Type B pancreatic cell (in vitro differentiated cells): ENCODE measurements at places on chromosomes 5 and 9.

DNA sequence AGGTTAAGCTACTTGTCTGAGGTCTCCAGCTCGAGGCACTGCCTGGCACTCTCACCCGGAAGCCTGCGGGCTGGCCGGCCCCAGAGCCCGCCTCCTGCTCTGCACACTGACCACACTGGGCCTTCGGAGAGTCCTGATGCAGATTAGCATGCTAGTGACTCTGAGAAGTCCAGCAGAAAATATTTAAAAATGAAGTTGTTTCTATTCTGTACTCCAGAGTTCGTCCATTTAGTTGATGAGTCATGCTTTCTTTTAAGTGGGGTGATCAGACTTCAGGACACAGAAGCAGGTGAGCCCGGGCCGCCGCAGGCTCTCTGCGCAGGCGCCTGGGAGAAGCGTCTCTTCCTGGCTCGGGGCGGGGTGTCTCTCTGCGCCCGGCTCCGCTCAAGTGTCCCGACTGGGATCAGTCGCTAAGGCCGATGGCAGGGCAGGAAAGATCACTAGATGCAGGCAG is 32.5 kb downstream of the FAM240B start:
- DNase-seq, result no peak

DNA sequence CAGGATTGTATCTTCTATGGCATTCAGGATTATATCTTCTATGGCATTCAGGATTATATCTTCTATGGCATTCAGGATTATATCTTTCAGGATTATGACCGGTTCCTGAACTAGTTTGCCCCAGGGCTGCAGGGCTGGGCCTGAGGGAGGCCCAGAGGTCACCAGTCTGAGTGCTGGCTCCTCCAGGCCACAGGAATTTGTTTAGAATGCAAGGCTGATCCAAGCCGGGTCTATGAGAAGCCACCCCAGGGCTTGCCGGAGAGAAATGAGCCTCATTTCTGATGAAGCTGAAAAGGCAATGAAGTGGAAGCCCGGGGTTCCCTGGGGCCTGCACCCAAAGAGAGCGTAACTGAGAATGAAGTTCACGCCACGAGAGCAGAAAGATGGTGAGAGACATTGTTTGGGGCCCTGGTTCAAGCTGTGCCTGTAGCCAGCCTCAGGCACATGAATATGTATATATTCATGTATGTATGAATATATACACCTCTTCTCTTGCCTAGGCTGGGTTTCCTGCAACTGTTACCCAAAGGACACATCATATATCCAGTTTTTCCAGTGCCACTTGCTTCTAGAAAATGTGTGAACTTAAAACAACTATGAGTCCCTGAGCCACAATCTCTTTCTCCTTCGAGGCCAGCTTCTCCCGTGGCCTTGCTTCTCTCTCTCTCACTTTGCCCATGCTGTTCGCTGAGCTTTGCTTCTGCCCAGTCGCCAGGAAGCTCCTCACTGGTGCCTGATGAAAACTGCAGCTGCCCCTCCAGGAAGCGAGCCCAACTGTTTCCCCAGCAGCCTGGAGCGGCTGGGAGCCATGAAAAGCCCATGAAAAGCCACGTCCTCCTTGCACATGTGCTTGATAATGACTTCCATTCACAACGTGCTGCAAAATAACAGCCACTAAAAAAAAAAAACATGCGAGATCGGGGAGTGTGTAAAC is 62.3 kb downstream of the GTF3C4 start:
- DNase-seq, result no peak

GRCh38 chr5:9222054-9222976 is 323.6 kb downstream of the SEMA5A start:
- no peak for DNase-seq

GRCh38 chr9:123929177-123929869 is 603 bp downstream of the DENND1A start:
- no peak for DNase-seq

GRCh38 chr5:175922192-175922885 is 45.8 kb downstream of the THOC3 start:
- no peak for DNase-seq

DNA sequence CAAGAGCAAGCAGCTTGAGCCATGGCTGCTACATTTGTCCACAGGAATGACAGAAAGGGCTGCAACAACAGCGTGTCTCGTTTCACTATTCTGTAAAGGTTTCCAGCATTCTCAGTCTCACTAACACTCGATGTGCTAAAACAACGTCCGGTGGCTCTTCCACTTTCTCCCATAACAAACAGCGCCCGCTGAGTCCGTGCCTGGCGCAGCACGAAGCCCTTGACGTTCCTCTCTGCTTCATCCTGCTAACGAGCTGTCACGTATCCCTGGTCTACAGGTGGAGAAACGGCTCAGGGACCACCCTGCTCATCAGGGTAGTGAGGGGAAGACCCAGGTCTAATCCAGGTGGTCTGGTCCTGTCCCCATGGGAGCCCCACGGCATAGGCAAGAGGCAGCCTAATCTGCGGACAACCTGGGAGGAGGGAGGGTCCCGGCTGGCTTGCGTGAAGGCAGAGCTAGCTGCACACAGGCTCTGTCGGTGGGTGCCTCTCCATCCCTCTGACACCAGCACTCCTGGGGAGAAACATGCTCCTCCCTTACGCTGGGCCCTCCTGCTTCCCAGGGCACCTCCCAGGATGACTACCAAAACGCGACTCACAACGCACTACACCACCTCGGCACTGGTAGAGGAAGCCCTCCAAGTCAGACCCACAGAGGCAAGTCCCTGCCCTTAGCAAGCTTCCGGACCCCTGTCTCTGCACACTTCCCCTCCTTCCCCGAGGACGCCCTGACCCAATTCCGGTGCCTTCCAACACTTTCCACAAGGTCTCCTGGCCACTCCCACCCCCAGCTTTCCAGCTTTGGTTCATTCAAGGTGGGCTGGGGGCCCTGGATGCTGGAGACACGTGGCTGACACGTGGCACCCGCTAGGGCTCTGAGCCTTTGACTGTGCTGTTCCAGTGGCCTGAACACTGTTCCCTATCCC is 43.3 kb downstream of the VAV2 start:
- DNase-seq, result no peak

DNA sequence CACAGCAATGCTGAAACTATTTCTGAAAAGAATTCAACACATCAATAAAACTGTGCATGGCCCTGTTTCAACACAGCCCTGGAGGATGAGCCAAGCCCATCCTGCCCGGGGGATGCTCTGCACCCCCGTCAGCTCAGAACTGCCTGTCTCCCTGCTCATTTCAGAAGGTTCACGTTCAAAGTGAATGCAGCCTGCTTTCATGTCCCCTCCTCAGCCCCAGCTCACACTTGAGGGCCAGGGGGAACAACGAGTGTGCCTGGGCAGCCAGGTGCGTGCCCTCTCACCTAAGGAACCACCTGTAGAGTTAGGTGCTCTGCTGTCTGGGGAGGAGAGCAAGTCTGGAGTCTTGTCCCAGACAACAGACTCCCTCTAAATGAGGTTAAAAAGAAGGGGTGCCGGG is 348.5 kb upstream of the IRX2 start:
- DNase-seq, result no peak

GRCh38 chr9:137085920-137086530 is 760 bp upstream of the MAN1B1 start:
- no peak for DNase-seq

DNA sequence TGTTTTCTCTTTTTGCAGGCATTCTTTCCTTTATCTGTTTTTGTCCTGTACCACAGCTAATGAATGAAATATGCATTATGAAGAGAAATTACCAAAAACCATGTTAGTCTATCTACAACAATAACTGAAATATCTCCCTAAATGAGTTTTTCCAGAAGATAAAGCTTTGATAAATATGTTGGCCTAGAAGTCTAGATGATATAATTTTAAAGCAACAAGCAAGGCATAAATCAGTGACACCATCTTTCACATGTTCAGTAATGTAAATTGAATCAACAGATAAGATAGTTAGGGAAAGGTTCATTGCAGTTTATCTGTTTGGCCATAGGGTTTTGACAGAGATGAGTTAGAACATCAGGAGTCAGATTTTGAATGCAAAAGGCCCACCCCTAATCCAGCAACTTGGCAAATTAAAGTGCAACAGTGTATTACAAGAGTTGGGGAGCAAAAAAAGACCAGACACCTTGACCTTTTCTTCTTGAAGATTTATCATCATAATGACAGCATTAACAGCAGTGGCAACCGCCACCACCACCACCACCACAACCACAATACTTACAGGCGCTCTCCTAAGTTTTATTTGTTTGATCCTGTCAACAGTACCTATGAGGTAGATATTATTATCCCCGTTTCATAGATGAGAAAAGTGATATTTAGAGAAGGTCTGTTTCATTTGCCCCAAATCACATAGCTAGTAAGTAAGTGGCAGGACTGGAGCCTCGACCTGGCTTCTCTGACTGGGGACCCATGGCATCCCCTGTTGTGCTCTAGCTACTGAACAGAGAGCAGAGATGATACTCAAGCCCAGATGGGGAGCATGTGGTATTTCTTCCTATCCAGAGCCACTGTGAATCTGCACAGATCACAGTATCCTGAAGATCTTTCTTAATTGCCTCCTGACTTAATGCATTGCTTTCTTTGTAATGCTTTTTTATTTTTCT is 122.8 kb upstream of the DHFR start:
- DNase-seq, result no peak

- no peak for DNase-seq
These were observed 195.7 kb downstream of the DCP2 start for GRCh38 chr5:113172231-113172826.

DNA sequence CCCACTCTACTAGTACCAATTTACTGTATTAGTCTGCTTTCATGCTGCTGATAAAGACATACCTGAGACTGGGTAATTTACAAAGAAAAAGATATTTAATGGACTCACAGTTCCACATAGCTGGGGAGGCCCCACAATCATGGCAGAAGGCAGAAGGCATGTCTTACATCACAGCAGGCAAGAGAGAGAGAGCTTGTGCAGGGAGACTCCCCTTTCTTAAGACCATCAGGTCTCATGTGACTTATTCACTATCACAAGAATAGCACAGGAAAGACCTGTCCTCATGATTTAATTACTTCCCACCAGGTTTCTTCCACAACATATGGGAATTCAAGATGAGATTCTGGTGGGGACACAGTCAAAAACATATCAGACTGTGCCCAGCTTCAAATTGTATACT is 11.5 kb downstream of the UGT3A1 start:
- DNase-seq, result no peak

- no peak for DNase-seq
These were observed 34.1 kb downstream of the IRF1 start for GRCh38 chr5:132456296-132456986.

GRCh38 chr5:76956033-76956432 is 3.2 kb downstream of the CRHBP start:
- no peak for DNase-seq

DNA sequence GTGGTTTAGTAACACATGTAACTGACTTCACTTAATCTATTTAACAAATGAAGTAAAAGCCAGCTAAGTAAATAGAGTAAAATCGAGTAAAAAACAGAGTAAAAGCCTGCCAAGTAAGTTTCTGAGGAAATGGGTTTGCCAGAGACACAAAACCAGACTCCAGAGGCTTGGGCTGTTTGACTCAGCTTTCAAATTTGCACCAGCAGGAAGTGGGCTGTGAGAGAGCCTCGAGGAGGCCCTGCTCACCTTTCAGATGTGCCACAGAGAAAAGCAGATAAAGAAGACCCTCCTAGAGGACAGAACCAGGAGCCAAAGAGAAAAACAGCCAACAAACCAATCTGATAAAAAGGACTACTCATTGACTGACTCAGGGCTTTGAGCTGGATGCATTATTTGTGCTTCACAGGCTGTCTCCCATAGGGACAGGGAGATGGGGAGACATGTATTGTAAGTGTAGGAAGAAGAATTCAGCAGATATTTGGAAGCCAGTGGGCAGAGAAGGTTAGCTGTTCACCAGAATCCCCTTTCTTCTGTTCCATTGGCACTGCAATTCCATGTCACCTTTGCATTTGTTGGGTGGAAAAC is 14.4 kb upstream of the AMACR start:
- DNase-seq, result no peak

DNA sequence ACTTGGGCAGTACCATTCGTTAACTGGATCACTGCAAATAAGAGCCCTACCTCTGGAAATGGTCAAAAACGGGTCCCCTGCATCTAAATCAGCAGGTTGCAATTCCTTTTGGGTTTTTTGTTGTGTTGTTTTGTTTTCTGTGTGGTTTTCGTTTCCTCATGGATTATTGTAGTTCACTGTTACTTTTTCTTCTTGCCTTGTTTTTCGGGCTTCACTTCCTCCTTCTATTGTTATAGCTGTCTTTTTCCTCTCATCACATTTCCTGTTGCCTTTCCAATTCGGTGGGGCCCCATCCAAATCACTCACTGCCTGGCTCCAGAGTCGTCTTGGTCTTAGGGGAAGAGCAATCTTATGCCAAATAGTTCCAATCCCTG is 8.7 kb upstream of the SSBP2 start:
- DNase-seq, result no peak
